ENCODE measurements at places on chromosomes 4 and X.

GRCh38 chrX:97066381-97066780 is 182.7 kb downstream of the RPA4 start:
- DNase-seq = no peak

GRCh38 chr4:116088771-116089170 is 975.4 kb upstream of the NDST4 start:
- DNase-seq = no peak

- no peak for DNase-seq
Observed at GRCh38 chr4:133593764-133594163, 444.7 kb downstream of the PCDH10 start.

GRCh38 chr4:176066757-176067156 is 1.1 kb downstream of the WDR17 start:
- DNase-seq = no peak
